GM23248 (cell line): ENCODE measurements at places on chromosomes 3 and 15. TPM values are rescaled to one million over a fixed set of nuclear protein-coding genes. Genes with fewer than 3 reads are reported as not detected.

PP2D1 gene
- not detected in 2 replicates for total RNA-seq

PIERCE2 gene
- 0.54 and 1.4 TPM in 2 replicates for total RNA-seq

SLC24A1 gene
- 7.2 and 10.5 TPM in 2 replicates for total RNA-seq

GRCh38 chr3:144840866-144841265 is 869.2 kb downstream of the DIPK2A start:
- no peak overlapping the region for H3K27ac ChIP-seq
- no peaks in the 10 kb centered on the region for H3K4me1 ChIP-seq
- H3K36me3 ChIP-seq: no peaks in the 10 kb centered on the region
- DNase-seq: no peak
- no peak overlapping the region for H3K4me3 ChIP-seq

GRCh38 chr3:97389936-97390335 is 374.6 kb upstream of the ARL6 start:
- H3K27me3 ChIP-seq: no peaks in the 10 kb centered on the region
- no peak for DNase-seq
- H3K4me1 ChIP-seq: no peaks in the 10 kb centered on the region
- H3K27ac ChIP-seq: no peak overlapping the region
- no peaks in the 10 kb centered on the region for H3K36me3 ChIP-seq

- H3K36me3 ChIP-seq: no peaks in the 10 kb centered on the region
- H3K27me3 ChIP-seq: no peaks in the 10 kb centered on the region
- no peak overlapping the region for H3K27ac ChIP-seq
These were observed 8.1 kb downstream of the INSYN1 start for GRCh38 chr15:73745073-73745472.

DNA sequence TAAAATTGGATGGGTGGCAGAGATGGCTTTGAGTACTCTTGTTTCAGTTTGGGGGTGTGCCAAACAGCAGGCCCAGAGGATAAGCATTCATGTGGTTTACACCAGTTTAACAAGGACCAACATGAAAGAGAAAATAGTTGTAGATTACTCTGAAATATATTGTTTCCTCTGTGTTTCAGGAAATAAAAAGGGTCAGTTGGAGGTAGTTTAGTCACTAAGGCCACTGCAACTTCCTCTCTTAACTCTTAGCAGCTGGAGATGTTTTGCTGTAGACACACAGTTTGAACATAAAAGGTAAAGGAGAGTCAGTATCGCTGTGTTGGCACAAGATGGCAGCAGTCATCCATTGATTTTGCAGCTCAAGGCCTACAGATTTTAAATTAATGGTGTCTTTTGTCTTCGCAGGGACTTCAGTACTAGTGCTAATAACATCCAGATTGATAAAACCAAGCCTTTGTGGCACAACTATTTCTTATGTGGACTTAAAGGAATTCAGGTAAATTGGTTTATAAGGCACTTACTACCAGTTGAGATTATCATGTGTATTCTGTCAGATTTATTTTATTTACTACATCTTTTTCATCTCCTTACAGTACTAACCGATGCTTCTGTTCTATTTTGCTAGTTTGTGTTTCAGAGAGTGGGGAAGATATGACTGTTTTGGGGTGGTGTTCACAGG is 65.5 kb downstream of the GALK2 start:
- peak; percentile 87 for DNase-seq
- H3K4me1 ChIP-seq: peaks cover 44% of the 10 kb centered on the region
- 0 out of 2 replicates have a peak overlapping the region, but pooled peaks have one; percentile 0 for H3K4me3 ChIP-seq
- H3K27ac ChIP-seq: peak overlapping the region; percentile 43
- no peaks in the 10 kb centered on the region for H3K36me3 ChIP-seq

GRCh38 chr3:125194849-125195601 is 17.5 kb downstream of the SLC12A8 start:
- 0 out of 2 replicates have a peak, but pooled peaks cover 5% of the 10 kb centered on the region for H3K4me1 ChIP-seq
- no peak overlapping the region for H3K27ac ChIP-seq
- H3K4me3 ChIP-seq: no peak overlapping the region
- no peaks in the 10 kb centered on the region for H3K36me3 ChIP-seq
- no peaks in the 10 kb centered on the region for H3K27me3 ChIP-seq
